ENCODE measurements at places on chromosomes 11 and 22.

DNA sequence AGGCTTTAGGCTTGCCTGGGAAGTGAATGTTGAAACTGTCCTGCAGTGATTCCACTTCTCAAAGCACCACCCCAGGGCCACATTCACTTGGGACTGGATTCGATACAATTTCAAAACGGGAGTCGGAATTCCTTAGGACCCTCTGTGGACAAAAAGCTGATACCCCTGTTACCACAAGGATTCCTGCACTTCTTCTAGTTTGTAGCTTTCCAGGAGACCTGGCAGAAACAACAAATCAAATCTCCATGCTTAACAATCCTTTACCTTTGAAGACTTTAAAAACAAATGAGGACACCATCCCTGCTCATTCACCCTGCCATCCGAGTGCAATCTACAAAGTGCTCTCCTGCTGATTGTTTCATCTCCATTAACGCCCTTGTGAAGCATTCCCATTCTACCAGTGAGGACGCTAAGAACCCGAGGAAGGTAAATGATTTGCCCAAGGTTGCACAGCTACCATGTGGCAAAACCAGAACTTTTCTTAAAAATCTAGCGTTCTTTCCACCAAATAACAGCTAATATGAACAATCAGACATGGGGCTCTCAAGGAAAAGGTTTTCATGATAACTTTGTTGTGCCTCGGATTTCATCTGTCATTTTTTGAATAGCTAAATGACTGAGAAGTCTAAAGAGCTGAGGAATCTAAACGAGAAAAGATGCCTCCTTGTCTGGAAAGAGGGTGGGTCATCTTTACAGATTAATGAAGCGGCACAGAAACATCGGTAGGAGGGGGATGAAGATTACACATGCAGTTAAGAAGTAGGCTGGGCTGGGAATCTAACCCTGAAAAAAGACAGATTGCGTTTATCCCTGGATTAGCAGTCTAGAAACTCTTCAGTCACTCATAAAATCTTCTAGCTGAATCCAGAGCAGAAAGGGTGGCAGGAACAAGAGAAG, 720 bp upstream of the MPZL2 start:
- DNase-seq, result no peak

DNA sequence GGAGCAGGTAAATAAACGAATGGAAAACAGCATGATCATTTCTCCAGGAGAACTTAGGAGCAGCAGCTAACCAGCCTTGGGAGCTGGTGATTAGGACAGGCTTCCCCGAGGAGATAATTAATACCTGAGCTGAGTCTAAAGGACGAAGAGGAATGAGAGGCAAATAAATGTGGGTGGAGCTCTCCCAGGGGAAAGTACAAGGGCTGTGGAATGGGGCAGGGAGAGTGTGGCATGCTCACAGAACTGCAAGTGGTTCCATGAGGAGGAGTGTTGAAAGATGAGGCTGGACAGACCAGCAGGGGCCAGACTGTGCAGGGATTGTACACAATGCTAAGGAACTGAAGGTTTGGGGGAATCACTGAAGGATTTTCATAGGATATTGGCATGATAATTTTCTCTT, 14.2 kb upstream of the TLCD5 start:
- no peak for DNase-seq

DNA sequence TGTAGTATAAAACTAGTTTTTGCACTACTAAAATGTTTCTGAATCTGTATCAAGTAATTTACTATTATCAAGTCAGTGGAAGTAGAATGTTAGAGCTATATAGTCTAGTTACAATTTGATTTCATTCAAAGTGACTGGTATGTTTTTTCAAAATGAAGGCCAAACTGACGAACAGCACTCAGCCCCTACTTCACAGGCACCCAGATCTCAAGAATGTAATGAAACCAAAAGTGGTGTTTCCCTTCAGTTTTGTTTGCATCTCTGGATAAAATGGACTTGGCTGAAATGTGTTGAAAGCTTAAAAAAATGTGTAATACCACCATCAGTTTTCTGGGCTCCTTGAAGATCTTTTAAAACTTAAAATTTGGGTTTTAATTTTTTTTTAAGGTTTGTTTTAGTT, 46.4 kb downstream of the QSER1 start:
- no peak for DNase-seq

DNA sequence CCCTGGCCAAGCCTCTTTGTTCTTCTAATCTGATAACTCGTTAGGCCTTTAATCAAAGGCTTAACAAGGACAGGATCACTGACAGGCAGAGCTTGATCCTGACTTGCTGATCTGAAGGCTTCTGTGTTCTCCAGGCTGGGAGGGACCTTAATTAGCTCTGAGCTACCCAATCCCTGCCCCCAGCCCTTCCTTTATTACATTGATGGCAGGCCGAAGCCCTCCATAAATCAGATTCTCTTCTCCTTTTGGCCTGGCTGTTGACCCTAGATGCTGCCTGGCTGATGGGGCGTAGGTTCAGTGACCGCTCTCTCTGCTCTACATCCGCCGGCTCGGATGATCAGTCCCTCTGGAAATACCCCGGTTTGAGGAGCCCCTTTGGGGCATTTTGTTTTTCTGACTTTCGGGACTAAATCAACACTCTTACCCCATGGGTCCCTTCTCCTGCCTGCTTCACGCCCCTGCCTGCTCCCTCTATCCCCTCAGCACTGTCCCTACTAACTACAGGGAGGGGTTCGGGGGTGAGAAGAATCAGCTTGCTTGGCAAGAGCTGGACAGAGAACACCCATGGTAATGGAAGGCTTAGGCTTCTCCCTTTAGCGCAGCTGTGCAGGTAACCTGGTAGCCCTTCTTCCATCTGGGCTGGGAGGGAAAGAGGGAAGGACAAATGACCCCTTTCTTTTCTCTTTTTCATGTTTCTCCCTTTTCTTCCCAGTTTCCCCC, 10.0 kb upstream of the RRM1 start:
- no peak for DNase-seq

All from caudate nucleus (tissue), 63 donors.